NCI-H2227 treated with DMSO at 0.1 percent for 48 hours (cell line): ENCODE measurements at places on chromosomes 6 and 20.

DNA sequence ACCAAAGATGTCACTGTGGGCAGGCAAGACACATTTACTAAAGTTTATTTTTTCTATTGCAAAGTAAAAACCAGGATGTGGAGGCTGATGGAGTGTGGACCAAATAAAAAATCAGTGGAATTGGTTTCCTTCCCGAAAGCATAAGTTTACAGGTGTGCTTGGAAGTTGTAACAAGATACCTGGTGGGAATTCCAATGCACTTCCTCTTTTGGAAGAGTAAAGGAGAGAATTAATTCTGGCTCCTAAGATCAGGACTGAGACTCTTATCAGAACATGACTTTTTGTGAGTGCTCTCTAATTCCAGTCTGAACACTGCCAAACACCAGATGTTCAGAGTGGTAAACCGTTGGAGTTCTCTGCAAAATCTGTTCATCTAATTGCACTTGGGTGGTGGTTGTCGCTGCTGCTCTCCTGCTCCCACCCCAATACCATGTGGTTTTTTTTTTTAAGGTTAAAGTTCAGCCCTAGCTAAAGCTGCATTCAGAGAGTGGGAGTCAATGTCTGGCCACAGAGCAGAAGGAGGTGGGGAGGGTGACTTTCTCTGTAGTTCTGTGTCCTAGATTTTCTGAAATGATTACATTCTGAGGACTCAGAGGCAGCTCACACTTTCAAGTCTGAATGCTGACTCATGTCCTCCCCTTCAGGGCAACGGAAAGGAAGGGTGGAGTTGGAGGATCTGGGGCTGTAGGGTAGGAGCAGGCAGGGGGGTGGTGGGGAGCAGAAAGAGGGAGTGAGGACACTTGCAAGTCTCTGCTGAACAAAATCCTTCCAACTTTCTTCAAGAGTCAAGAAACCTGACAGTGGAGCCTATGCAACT, 275.8 kb upstream of the PRDM1 start:
- DNase-seq = no peak

DNA sequence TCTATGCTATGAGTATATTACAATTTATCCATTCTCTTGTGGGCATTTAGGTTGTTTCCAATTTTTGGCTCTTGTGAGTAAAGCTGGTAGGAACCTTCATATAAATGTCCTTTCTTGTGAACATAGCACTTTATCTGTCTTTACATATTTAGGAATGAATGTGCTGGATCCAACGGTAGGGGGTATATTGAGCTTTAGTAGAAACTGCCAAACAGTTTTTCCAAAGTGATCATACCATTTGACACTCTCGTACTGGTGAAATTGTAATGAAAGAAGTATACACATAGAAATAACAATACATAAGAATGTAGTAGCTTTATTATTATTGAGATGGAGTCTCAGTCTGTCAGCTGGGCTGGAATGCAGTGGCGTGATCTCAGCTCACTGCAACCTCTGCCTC, 30.9 kb upstream of the ARMH2 start:
- DNase-seq = no peak

- no peak for DNase-seq
These were observed 85.8 kb downstream of the ZFP64 start for GRCh38 chr20:52105442-52106422.

DNA sequence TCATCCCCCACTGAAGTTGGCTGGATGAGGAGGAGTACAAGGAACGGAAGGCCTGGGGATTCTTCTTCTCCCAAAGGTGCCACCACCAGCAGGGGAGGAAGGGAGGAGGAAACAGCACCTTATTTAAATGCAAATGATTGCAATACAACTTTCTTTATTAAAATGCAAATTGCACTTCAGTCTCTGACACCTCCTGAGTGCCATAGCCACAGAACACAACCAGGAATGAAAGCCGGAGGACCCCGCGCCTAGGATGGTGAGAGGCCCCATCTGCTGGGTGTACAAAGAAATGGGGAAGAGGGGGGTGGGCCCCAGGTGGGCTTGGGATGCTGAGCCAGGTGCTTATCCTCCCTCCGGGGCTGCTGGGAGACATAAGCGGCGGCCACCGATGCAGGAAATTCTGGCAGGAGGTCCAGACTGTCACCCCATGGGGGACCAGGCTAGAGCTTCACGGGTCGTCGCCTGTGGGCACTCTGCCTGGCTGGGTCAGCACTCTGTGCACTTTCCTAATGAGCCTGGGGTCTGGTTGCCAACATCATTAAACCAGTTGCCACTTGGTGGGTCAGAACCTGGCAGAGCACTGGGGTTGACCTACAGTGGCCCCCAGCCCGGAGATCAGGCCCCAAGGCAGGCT, 154.2 kb upstream of the MLN start:
- DNase-seq = no peak

DNA sequence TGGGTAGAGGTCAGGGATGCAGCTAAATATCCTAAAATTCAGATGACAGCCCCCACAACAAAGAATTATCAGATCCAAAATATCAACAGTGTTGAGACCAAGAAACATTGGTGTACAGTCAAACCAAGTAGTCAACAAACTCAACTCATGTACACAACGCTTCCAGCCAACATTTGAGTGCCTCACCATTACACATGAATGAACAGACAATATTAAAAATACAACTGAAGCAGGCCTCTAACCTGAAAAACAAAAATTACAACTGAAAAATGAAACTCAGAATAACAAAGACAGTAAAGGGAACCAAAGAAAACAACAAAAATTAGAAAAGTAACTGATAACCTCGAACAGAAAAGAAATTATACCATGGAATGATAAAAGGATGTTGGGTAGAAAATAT, 46.2 kb downstream of the HACE1 start:
- no peak for DNase-seq

DNA sequence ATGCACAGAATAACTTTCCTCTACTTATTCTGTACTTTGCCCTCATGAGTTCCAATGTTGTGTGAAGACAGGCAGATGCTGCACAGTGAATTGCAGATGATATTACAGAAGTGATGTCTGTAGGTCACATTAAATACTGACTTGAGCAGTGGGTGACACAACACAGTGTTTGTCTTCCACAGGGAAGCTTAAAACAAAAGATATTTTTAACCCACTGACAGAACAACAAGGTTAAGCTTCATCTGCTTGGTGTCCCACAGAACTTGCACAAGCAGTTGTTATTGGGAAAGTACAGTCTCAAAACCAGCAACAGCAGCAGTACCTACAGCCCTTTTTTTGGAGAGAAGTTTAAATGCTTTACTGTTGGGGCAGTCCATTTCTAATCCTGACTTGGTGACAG, 10.5 kb downstream of the SUMO4 start:
- no peak for DNase-seq

DNA sequence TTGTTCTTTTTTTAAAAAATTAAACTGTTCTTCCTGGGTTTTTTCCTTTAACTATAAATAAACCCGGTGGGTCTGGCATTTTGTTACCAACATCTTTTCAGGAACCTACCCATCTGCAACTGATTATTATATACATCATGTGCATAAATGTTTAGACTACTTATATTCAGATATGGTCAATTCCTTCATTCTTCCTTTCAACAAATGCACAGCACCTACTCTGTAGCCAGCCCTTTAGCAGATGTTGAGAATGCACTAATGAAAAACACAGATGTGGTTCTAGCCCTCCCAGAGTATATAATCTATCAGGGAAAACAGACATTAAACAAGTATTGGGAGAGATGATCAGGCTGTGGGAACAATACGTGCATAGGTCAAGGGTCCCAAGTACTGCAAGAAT, 237.1 kb downstream of the UST start:
- DNase-seq = no peak

GRCh38 chr6:74280130-74280692, 584.2 kb downstream of the CD109 start:
- no peak for DNase-seq

- no peak for DNase-seq
These were observed 232.6 kb upstream of the PDE10A start for GRCh38 chr6:165895421-165896165.

DNA sequence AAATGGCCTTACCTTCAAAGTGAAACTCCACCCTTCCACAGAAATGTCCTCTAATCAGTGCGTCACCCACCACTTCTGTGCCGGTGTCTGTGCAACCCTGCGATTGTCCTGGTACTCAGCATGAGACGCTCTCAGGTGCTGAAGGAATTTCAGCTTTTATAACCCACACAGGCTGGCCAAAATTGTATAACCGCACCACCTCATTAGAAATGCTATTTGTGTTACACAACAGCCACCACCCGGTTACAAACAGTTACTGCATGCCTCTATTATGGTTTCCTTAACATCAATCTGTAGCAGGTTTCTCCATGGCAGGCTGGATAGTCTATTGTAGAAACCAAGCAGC, 51.5 kb downstream of the SLC23A2 start:
- DNase-seq = peak; percentile 50

DNA sequence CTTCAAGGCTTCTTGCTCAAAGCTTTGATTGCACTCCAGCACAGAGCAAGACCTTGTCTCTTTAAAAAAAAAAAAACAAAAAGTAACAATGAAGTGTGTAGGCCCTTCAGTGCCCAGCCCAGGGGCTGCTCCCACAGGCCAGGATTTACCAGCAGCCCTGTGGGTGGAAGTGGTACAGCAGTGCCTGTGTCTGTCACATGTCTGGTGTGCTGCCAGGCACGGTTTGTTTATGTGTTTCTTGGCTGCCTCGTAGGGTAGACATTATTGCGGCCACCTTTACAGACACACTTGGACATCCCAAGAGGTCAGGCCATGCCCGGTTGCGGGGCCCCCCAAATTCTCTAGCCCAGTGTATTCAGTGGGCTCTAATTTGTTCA, 12.7 kb downstream of the DYNLRB1 start:
- DNase-seq = no peak

GRCh38 chr6:54618572-54618971, 228.0 kb upstream of the FAM83B start:
- no peak for DNase-seq
